ENCODE measurements at places on chromosomes 5 and 9. TPM values are rescaled to one million over a fixed set of nuclear protein-coding genes. Genes with fewer than 3 reads are reported as not detected.

Gene TMEM215
- not detected for total RNA-seq

Gene CCNO
- 1.8 TPM for total RNA-seq

Gene TPPP
- 0.46 TPM for total RNA-seq

Gene CD14
- not detected for total RNA-seq

Gene ACSL6
- total RNA-seq: not detected

Gene CATSPER3
- 0.29 TPM for total RNA-seq

Gene LMAN2
- 266 TPM for total RNA-seq

Gene GADD45G
- total RNA-seq: not detected

Gene LHX2
- total RNA-seq: not detected

Gene WDR5
- total RNA-seq: 29.1 TPM

Gene CXCL14
- 0.06 TPM for total RNA-seq

GRCh38 chr5:16842896-16843295, 93.2 kb downstream of the MYO10 start:
- DNase-seq: no peak

- DNase-seq: no peak
Observed at GRCh38 chr5:149740866-149741459, 10.9 kb downstream of the PPARGC1B start.

DNA sequence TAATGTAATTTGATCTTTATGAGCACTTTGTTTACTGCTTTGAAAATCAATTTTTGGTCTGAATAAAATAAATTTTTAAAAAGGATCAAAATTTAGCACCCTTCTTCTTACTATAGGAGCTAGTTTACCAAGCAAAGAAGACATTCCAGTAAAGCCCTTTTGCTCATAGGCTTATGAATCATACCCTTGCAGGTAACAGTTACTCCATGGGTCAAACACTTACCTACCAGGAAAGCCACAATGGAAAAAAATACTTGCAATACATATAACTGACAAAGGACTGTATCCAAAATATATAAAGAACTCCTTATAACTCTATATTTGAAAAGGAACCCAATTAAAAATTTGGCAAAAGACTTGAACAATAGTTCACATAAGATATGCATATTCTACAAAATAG, 66.6 kb downstream of the SHOC1 start:
- DNase-seq: peak; percentile 23

GRCh38 chr9:5513966-5514616, 3.8 kb downstream of the PDCD1LG2 start:
- no peak for DNase-seq

DNA sequence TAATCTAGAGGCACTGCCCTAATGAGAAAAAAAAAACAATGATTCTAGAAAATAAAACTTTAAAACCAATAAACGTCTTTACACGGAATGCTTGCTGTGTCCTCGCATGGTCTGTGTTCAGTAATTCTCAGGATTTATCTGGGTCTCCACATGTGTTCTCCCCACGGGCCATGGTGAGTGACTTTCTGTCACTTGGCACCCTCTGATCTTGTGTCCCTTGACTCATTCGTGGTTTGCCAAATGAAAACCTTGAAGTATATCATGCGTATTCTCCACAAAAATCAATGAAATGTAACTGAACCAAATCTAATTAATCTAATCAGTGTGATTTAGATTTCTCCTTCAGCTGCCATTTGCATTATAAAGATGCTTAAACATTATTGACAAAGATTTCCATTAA, 48.0 kb downstream of the UBE2QL1 start:
- DNase-seq: no peak

DNA sequence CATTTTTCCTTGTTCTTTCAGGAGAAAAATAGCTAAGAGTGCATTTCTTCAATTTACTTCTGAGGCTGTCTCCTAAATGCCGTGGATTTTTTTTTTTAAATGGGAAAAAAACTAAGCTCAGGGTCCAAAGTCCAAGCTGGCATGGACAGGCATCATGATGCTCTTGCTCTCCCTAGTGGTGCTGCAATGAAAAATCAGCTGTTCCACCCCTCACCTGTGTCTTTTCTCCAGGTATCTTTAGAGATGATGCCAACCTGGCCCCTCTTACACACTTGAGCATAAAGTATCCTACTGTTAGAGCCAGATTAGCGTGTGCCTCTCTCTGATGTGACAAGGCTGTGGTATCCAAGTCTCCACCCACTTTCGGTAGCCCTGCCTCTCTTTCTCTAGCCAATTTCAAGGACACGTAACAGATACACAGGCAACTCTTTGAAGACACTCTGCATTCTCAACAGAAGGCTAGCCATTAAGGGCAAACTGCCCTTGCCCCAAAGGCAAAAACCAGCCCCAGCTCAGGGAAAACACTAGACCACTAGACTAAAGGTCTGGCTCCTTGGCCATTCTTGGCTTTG, 208.8 kb downstream of the SAXO1 start:
- DNase-seq: peak; percentile 7

DNA sequence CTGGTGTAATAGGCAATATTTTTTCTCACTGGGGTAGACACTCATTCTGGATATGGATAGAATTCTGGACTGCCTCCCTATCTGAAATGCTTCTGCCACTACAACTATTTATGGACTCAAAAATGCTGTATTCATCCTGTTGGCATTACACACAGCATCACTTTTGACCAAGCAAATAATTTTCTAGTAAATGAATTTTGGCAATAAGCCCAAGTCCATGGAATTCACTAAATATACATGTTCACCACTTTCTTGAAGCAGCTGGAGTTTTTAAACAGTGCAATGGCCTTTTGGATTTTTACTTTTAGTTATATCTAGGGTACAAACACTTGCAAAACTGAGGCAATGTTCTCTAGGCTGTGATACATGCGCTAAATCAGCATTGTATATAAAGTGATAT, 724.9 kb upstream of the EDIL3 start:
- DNase-seq: no peak

- no peak for DNase-seq
Observed at GRCh38 chr5:54455413-54456157, at the start of gene HSPB3. HSPB3 (plus strand) TSS chr5:54455699; CDS start chr5:54455790, 91 bp downstream.

DNA sequence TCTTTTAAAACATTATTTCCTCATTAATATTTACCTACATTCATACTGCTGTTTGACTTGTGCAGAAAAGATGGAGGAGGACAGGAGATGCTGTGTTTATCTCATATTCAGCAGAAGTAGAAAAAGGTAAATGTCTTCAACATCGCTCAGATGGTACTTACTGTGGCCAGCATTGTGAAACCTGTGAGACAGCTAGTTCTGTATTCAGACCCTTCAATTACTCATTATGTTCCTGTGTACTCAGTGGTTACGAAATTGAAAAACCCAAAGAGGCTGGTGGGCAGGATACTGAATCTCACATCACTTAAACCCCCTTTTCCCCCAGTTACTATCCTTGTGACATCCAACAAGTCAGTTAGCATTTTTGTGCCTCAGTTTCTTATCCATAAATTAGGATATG, 216.0 kb downstream of the KDM4C start:
- no peak for DNase-seq

GRCh38 chr9:81874931-81875330, 53.3 kb upstream of the SPATA31D4 start:
- peak; percentile 54 for DNase-seq

GRCh38 chr5:24222876-24223275, 421.9 kb downstream of the CDH10 start:
- no peak for DNase-seq

GRCh38 chr9:100294806-100295205, 57.9 kb downstream of the TEX10 start:
- DNase-seq: no peak

DNA sequence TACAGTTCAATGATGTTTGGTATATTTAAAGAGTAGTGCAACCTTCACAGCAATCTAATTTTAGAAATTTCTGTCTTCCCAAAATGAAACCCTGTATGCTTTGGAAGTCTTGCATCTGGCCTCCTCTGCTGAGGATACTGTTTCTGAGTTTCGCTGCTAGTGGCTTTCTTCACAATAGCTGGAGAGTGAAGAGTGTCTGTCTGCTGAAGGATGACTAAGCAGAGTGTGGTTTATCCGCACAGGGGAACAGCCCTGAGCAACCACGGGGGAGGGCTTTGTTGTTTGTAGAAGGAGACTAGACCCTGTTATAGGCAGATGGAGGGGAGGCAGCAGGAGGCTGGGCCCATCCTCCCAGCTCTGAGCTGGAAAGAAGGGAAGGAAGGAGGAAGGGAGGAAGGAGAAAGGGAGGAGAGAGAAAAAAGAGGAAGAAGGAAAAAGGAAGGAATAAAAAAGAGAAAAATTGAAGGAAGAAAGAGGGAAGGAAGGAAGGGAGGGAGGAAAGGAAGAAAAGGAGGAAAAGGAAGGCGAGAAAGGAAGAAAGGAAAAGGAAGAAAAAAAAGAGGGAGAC, 10.5 kb upstream of the IRX2 start:
- DNase-seq: no peak

GRCh38 chr5:149036168-149036567, 26.7 kb downstream of the SH3TC2 start:
- DNase-seq: no peak

DNA sequence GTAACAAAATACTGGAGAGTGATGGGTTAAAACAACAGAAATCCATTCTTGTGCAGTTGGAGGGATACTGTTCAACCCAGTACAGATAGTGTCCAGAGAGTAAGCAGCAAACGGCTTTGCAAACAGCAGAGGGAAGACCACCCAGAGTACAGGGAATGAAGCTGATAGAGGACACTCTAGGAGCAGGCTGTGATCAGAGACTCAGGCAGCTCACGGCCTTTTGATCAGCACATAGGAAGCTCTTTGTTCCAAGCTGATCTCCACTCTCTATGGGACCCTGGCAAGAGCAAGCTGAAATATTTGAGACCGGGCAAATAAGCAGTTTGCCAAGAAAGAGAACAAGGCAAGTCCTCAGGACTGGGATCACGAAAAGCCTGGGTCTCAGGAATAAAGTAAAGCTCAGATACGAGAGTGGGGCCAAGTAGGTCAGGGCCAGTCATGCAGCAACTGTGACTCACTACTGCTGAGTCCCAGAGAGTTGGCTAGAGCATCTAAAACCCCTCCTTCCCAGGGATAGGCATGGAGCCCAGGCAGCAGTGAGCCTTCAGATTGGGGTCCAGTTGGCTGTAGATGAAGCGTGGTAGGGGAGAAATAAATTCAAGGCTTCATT, 52.4 kb downstream of the MELK start:
- peak; percentile 19 for DNase-seq

DNA sequence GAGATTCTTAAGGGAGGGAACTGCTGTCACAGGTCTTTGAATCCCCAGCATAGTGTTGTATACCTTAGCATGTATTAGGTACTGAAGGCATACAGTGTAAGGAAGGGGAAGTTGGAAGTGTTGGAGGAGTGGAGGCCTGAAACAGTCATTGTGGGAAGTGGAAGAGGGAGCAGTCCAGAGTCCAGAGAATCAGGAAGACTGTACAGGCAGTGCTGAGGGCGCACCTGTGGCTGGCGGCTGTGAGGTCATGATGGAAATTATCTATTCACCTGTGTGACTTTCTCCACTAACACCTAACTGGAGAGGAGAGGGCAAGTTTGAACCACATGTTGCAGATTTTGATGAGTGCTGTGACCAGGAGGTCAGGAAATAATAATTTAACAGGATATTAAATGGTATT, 119.7 kb upstream of the NIPBL start:
- no peak for DNase-seq

GRCh38 chr5:169742771-169743296, 105.8 kb downstream of the DOCK2 start:
- DNase-seq: no peak

DNA sequence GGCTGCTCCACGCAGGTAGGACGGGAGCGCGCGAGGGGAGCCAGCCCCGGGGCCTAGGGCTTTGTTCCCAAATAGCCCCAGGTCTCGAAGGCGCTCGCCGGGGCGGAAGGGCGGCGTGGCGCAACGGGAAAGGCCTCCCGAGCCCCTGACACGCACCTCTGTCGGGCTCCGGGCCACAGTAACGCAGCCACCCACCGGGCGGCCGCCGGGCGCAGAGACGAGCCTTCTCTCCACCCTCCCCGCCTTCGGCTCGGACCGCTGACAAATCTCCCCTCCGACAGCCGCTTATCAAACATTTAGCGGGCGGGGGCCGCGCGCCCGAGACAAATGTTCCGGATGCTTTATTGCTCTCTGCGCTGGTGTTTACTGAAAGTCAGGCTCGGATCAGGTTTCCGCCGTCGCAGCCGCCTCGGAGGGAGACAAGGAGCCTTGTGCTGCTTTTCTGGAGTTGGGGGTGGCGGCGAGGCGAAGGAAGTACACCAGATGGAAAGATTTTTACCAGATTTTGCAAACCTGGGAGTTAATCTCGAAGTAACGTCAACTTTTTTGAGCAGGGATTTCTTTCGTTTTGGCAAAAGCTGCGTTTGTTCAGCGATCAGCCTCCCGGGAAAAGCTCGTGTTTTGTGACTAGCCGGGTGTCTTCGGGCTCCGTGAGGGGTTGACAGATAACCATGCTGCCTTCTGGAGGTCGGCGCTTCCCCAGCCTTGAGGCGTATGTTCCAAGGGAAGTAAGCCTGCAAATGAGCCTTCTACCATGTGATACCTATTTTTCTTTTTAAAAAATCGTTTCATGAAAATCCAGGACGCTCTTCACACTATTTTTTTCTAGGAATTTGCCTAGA, 950 bp downstream of the RGMB start:
- DNase-seq: no peak

DNA sequence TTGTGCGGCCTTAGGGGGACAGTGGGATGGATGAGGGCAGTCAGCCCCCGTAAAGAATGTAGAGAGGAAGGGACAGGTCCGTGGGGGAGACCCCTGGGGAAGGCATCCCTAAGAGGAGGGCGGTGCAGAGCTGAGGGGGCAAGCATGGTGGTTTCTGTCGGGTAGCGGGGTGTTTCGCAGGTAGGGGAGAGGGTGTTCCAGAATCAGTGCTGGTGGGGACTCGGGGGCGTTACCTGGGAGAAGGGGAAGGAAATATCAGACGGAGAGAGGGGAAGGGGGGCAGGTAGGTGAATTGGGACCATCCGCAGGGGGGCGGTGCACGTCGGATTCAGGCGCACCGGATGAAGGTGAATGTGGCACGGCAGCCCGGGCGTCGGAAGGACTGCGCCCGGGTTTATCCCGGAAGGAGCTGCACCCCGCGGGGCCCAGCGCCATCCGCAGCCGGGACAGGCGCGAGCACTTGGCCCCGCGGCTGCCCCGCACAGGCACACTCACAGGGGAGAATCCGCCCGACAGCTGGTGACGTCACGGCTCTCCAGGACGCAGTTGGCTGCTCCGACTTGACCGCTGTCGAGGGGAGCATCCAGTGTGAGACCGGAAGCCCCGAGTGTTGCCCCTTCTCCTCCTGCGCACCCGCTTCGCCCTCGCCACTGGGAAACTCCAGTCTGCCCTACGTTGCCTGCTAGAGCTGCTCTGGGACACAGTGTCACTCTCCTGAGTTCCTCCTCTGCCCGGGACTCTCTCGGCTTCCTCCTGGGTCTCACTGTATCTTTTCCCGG, 1.3 kb downstream of the CD72 start:
- no peak for DNase-seq

DNA sequence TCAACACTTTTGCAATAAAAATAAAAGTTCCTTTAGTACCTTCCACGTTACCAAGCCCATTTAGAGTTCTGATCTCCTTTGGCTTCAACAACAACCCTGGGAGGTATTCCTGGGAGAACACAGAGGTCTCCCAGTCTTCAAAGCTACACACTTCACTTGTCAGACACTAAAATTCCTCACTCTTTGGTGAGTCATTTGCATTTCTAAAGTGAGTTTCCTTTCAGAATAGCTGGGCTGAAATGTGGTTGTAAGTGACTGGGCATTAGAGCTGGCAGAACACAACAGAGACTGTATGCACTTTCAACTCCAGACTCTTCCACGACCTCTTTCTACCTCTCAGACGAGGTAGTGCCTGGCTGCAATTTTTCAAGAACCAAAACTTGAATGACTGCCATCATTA, 11.5 kb upstream of the F2RL1 start:
- peak; percentile 92 for DNase-seq

GRCh38 chr5:81095835-81096234, 135.7 kb downstream of the RASGRF2 start:
- DNase-seq: no peak
